ENCODE measurements at places on chromosomes 2 and 18.

- DNase-seq, result no peak
These were observed 398.0 kb upstream of the CDH20 start for GRCh38 chr18:60935041-60935910.

GRCh38 chr2:84492571-84492970, 23.7 kb upstream of the DNAH6 start:
- DNase-seq, result no peak

DNA sequence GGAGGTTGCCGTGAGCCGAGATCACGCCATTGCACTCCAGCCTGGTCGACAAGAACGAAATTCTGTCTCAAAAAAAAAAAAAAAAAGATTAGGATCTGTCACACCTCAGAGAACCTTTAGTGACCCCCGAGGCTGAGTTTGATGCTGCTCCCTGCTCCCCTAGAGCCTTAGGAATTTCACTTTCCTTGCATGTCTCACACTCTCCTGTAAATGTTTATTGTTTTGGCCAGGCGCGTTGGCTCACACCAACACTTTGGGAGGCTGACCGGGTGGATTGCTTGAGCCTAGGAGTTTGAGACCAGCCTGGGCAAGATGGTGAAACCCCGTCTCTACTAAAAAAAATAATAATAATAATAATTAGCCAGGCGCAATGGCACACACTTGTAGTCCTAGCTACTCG, 31.5 kb downstream of the SRSF7 start:
- DNase-seq, result no peak

DNA sequence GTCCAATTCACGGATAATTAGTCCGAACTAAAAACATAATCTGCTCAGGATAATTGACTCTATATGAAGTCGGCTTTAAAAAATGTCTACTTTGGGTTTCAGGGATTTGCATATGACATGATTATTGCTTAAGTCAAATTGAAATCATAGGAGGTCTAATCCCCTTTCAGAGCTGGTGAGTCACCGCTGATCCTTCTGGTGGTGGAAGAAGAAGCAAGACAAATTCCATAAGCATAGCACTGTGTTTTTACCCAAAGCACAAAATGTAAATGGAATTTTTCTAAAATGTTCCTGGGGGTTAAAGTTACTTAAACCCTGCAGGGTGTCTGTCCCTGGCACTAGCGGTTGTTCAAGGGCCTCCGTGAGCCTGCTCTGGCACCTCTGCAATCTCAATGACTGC, 460.2 kb downstream of the LRATD1 start:
- DNase-seq, result no peak

DNA sequence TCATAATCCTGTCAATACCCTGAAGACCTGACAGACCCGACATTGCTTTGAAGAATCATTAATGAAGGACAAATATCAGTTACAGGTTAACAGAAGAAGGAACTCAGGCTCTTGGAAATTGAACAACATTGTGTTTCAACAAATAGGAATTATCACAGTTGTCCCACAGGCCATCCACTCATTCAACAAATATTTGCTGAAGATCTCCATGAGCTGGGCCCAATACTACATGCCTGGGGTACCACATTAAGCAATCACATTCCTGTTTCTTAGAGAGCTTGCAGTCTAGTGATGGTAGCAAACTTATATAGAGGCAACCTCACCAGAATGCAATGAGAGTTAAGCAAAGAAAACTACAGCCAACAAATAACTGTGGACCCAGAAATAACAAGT, 671.6 kb upstream of the ACVR2A start:
- DNase-seq, result no peak

GRCh38 chr2:9814129-9814868, 29.0 kb upstream of the TAF1B start:
- no peak for DNase-seq

GRCh38 chr2:124320051-124320688, 295.1 kb downstream of the CNTNAP5 start:
- no peak for DNase-seq

DNA sequence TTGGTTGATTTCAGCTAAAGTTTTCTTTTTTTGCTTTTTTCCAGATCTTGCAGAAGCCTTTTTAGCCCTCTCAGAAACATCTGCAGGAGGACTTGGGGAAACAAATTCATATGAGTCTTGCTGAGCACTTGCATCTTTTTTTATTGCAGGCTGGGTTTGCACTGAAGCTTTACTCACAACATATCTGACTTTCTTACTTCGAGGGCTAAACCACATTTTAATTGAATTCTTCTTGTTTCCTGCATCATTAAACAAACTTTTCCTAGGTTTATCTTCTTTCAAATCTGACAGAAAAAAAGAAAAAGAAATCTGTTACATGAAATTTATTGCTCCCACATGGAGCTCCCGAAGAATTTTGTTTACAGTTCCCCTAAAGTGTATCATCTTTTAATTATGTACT, 28.3 kb downstream of the BARD1 start:
- DNase-seq, result no peak

- DNase-seq, result no peak
These were observed 173.3 kb downstream of the DCDC2C start for GRCh38 chr2:3876685-3877084.

DNA sequence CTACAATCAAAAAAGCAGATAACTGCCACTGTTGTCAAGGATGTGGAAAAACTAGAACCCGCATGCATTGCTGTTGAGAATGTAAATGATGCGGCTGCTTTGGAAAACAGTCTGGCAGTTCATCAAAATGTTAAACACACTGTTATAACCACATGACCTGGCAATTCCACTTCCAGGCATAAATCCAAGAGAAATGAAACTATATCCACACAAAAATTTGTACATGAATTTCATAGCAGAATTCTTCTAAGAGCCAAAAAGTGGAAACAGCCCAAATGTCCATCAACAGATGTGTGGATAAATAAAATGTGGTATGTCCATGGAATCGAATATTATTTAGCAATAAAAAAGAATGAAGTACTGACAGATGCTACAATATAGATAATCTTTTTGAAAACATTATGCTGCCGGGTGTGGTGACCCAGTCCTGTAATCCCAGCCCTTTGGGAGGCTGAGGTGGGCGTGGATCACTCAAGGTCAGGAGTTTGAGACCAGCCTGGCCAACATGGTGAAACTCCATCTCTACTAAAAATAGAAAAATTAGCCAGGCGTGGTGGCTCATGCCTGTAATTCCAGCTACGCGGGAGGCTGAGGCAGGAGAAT, 32.0 kb downstream of the ERCC3 start:
- DNase-seq, result no peak

DNA sequence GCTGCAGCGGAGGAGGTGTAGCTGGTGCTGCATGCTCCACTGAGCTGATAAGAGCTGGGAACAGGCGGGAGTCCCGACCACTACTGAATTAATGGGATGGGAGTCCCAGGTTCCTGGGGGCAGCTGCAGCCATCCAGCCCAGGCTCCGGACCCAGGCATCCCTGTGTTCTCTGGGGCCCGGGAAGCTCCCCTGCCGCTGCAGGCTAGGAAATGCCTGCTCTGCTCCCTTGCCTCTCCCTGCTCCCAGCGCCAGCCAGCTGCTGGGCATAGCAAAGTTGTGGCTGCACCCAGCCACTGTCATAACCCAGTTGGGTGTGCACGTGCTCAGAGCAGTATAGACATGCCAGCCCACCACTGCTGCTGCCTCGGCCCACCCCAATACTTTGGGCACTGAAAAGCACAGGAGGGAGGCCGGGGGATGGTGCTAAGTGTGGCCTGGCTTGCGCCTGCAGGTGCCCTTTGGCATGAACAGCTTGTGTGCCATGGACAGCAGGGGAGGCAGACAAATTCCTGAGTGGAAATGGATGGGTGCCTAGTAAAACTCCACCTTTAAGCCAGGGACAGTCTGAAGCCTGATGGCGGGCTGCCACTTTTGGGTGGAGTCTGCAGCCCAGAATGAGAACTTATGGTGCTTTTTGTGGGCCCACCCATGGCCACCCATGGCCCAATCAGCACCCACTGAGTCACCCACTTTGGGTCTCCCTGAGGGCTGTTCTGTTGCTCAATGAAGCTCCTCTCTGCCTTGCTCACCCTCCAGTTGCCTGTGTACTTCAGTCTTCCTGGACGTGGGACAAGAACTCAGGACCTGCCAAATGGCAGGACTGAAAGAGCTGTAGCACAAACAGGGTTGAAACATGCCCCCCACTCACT, 219.3 kb upstream of the TMEFF2 start:
- no peak for DNase-seq

Measured in NCI-H524 treated with DMSO at 0.1 percent for 48 hours (cell line).